A673 (cell line): ENCODE measurements at places on chromosomes 2 and 18.

GRCh38 chr2:113298176-113298575 lies 19.5 kb upstream of the PAX8 start:
- no peak for DNase-seq

GRCh38 chr2:231297108-231297908 lies 98.2 kb upstream of the B3GNT7 start:
- DNase-seq, result peak; percentile 31

DNA sequence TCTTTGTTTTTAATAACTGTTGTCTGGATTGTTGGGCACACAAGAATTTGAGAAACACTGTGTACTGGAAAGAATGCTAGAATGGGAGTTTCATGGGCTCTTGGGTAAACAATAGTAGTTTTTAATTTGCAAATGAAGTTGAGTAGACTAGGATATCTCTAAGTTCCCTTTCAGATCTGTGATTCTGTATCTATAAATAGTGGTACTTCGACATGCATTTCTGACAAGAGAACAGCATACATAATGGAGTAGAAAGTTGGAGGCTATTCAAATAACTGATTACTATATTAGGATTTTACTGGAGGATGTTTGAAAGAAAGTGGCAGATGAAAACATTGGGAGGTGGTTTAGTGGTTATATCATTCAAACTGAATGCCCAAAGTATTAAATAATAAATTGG lies 29.5 kb downstream of the EPB41L5 start:
- DNase-seq, result no peak

DNA sequence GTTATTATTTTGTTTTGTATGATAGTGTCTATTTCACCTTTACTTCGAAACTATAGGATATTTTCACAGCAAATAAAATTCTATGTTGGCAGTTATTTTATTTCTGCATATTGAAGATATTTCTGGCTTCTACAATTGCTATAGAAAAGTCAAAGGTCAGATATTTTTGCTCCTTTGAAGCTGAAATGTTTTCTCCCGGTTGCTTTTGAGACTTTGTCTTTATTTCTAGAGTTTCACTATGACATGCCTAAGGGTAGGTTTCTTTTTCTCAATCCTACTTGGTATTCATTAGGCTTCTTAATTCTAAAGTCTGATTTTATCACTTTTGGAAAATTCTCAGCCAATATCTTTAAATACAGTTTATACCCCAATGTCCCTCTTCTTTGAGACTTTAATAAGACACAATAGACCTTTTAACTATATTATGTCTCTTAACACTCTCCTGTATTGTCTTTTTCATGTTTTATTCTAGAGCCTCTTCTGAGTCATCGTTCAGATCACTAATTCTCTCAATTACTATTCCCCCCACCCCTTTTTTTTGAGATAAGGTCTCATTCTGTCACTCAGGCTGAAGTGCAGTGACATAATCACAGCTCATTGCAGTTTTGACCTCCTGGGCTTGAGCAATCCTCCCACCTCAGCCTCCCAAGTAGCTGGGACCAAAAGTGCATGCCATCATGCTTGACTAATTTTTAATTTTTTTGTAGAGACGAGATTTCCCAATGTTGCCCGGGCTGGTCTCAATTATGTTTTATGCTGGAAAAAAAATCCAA lies 50.5 kb downstream of the USP37 start:
- DNase-seq, result peak; percentile 42

DNA sequence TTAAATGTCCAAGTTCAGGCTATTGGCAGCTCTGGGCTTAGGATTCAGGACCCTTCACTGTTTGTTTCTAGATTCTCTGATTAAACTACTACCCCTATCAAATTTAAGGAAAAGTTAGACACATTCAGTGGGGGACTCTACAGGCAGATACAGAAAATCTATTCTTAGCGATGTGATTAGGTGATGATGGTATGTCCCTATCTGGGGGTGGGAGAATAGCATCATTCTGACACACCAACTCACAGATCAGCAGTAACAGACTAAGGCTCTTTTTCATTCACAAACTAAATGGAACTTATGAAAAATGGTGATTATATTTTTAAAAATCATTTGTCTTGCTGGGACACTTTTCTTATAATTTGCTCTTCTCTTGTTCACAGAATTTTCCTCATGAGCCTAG lies 232.9 kb upstream of the CDH2 start:
- no peak for DNase-seq

GRCh38 chr2:5472673-5473072 lies 219.5 kb upstream of the SOX11 start:
- DNase-seq, result no peak

DNA sequence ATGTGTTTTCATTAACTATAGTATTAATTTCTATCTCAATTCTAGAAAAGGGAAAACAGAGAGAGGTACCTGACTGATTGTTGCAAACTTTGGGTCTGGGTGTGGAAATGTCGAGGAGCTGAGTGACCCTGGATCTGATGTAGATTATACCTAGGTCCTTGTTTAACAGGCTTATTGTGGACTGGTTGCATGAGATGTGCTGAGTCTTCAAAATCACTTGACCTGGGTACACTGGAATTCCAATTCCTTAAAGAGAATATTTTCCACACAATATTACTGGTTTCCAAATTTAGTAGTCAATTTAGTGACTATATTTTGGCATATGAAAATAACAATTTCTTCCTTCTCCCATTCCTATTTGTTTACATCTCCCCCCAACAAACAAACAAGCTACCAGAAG lies 13.6 kb downstream of the DUSP11 start:
- DNase-seq, result no peak

DNA sequence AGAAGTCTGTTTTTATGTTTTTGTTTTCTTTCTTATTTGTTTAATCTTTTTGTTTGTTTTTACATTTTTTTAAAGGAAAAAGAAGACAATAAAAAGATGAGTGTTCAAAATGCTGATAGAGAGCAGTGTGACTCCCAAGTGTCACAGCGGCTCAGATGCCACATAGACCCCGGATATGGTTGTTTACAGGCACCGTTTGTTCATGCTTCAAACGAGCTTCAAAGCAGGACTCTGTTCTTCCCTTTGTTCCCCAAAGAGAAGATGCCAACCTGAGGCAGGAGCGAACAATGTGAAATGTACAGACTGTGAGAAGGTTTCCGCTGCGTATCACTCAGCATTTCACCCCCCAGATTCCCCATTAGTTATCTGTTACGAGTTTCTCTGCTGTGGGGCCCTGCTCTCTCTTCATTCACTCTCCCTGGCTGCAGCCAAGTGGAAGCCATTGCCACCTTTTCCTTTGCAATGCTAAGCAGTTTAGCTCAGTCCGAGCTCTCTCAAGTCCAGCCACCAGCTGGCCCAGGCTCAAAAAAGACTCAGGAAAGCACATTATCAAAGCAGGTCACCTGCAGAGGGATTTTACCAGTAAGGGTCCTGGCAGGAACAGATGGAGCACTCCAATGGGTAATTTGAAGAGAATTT lies 36.4 kb upstream of the PHLPP1 start:
- DNase-seq, result no peak

GRCh38 chr2:127277028-127277427 lies 16.9 kb downstream of the ERCC3 start:
- no peak for DNase-seq

GRCh38 chr2:145197944-145198343 lies 678.0 kb upstream of the ZEB2 start:
- DNase-seq, result no peak

GRCh38 chr2:41283079-41283775 lies 764.6 kb upstream of the PKDCC start:
- no peak for DNase-seq

- no peak for DNase-seq
Measured at GRCh38 chr2:157758586-157758985, 117.5 kb downstream of the ACVR1 start.

DNA sequence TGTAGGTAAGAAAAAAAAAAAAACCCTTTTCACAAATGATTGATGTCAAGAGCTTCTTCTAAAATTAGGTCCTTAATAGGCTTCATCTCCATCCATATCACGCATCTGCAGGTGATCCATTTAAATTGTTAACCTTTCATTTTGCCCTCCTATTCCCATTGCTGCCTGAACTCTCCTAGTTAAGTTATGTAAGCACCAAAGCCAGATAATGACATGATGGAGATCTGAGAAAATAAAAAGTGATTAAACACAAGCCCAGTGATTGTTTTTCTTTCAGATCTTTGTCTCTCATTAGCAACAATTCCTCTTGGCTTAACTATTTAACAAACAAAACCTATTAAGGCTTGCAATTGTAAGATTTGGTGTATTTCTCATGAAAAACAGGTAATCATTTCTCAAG lies 20.0 kb downstream of the LANCL1 start:
- DNase-seq, result no peak

DNA sequence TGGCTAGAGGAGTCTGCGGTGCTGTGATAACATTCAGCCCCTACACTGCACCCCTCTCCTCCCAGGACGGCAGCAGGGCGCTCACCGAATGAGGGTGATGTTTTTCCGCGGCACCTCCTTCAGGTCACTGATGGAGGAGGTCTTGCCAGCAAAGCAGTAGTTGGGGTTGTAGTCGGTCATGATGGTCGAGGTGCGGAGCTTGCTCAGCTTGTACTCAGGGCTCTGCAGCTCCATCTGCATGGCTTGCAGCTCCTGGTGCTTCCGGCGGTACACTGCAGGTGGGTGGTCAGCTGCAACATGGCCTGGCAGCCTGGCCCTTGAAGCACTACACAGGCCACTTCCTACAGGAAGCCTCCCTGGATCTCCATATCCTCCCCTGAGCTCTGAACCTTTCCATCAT lies 108.0 kb downstream of the CLIP4 start:
- no peak for DNase-seq
